Eye (tissue), 1 donor: ENCODE measurements at places on chromosomes 16 and 17.
A peak's percentile ranks its signal among the peaks of the same experiment; 100 is the strongest.

DNA sequence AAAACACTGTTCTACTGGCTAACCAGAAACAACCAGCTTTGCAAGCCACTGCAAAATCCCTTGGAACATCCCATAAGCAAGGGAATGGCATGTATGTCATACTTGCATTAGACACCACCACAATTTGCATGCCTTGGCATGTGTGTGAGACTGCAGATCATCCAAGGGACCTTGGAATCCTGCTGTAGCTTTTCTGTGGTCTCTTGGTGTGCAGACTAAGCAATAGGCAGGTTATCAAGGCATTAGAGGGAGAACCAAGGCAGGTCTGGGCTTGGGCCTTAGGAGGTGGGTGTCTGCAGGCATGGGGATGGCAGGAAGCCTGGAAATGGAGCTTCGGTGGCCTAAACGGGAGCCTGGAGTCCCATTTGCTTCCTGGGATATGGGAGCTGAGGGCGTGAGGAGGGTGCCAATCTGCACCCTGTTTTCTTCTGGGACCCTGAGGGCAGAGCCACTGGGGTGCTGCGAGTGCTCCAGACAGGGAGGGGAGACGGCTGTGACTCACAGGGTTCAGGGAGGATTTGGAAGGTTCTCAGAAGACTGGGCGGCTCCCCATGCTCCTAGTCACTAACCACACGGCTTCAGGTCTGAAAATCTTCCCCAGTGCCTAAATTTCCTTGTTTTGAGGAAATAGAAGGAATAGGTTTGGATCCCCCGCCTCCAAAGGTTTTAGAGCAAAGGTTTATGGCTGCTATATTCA is 36.6 kb downstream of the FAM20A start:
- no peak for DNase-seq

DNA sequence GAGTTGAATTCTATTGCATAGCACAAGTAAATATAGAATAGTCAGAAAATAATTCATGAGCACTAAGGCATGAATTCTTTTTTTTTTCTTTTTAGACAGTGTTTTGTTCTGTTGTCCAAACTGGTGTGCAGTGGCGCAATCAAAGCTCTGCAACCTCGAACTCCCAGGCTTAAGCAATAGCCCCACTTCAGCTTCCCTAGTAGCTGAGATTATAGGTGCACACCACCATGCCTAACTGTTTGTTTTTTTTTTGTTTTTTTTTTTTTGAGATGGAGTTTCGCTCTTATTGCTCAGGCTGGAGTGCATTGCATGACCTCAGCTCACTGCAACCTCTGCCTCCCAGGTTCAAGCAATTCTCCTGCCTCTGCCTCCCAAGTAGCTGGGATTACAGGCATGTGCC is 16.6 kb downstream of the TUBD1 start:
- DNase-seq: no peak

GRCh38 chr17:19411631-19412030 is 599 bp downstream of the RNF112 start:
- peak; percentile 70 for DNase-seq

GRCh38 chr16:65244787-65245186 is 122.9 kb upstream of the CDH11 start:
- no peak for DNase-seq

- DNase-seq: no peak
These were observed 109.4 kb downstream of the CMIP start for GRCh38 chr16:81553814-81554675.

DNA sequence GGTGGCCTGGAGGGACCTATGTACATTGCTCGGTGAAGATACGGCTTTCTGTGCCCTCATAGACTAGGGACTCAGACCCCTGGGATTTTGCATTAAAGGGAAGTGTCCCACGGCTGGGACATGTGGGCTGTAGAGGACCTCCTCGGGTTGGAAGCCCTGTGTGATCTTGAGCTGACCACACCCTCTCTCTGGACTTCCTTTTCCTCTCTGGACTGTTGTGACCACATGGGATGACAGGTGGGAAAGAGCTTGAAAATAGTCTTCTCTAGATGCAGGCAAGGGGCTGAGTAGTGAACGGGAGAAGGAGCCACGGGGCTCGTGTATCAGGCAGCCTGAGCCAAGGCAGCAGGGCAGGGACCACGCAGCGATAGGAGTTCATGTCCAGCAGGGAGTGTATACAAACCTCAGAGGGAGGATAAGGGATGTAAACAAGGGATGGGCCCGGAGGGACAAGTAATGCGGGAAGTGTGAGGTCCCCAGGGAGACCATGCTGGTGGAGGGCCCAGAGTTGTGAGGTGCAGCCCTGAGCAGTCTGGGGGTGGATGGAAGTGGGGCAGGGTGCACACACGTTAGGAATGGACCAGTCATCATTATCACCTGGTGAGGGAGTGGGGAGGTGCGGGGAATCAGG is 4.5 kb upstream of the SLC4A1 start:
- DNase-seq: no peak

- no peak for DNase-seq
These were observed 32.7 kb downstream of the ZNF207 start for GRCh38 chr17:32382526-32383223.

DNA sequence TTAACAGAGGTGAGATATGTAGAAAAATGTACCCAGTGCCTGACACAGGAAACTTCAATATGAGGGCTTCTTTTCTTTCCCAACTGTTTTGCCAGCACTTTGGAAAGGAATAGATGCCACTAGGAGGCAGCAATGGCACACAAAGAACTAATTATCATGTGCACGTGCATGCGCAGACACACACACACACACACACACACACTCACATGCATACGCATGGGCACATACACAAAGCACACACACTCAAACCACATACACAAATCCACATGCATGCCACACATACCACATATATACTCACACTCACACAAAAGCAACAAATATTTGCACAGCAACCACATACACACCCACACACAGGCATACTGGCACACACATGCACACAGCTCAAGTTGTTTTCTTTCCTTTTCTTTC is 8.8 kb upstream of the CEP112 start:
- DNase-seq: peak; percentile 87

DNA sequence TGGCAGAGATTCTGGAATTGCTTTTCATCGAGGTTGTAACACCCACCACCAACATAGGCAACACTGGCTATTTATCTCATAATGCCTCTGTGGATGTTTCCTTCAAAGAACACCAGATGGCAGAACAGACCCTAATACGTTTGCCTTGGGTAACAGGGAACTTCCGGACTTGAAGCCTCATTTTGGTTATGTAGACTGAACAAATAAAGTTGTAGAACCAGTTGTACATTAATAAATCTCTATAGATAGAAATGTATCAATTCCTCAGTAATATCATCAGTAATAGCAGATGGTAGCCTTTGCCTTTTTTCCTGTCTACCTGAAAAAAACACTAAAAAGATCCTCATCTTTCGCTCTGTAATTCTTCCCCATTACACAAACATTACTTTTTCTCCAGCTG is 25.9 kb upstream of the APOH start:
- DNase-seq: peak; percentile 88

- no peak for DNase-seq
These were observed 220.1 kb downstream of the SLC39A11 start for GRCh38 chr17:72872396-72872795.

DNA sequence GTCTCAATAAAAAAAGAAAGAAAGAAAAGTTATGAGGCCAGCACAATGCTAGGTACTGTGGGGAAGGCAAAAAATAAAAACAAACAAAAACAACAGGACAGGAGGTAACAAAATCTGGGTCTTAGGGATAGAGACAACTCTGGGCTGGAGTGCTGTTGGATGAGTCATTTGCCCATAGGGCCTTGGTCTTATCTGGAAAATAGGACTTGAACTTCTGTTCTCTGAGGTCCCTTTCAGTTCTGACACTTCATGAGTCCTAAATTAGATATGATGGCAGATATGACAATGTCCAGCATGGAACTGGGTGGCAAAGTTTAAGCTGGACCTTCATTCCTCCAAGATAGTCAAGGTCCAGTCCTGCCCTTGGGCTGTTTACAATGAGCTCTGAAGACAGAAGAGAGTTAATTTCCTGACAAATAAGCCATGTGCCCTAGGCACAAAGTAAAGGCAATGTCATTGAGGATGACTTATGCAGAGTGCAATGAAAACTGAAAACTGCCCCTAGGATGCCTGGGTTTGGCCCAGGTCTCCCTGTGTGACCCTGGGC is 8.9 kb upstream of the HDAC5 start:
- DNase-seq: no peak

DNA sequence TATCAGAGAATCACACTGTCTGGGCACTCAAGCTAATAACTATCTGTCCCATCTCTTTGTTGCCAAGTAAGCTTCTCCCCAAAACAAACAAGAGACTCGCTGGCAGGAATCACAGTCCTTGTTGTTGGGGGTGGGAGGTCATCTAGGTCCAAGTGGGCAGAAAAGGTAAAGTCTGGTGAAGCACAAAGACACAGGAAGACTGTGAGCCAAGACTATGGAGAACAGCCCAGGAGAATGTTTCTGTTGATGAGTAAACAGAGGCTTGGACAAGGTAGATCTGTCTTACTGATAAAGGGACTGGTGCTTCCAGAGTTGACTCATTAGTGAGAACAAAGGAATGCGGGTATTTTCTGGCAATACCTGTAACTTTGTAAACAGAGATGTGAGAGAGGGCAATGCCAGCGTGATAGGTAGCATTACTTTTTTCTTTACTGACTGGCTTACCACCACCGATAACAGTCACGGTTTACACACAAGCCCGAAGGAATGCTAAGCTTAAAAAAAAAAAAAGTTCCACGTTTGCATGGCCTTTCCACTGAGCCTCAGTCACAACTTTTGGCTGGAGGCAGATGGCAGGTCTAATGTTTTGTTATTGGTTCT is 11.5 kb upstream of the MMD start:
- no peak for DNase-seq

DNA sequence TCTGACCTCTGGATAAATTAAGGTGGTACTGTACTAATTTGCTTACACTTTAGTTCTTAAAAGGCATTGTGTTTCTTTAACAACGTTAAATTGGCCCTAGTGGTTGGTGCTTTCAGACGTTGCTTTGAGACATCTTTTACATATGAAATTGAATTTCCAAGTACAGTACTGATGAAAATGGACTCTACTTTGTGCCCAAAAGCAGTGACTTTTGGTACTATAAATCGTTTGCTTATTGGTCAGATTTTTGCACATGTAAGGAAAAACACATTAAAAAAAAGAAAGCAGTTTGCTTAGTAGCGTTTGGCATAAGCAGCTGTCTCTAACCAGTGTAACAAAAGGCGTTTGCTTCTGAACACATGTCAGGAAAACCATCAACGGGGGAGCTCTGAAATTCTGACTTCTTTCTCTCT is 139.6 kb downstream of the CDK5R1 start:
- peak; percentile 45 for DNase-seq

DNA sequence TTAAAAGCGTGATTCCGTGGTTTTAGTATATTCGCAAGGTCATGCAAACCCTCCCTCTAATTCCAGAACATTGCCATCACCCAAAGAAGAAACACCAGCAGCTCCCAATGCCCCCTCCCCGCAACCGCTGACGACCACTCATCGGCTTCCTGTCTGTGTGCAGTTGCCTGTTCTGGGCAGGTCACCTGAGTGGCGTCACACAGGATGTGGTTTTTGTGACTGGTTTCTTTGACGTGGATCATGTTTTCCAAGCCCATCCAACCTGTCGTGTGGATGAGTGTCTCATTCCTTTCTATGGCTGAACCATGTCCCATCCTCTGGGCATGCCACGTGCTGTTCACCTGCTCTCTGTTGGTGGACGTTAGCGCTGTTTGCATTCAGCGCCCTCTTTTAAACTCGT is 8.2 kb upstream of the ATP2C2 start:
- DNase-seq: no peak

DNA sequence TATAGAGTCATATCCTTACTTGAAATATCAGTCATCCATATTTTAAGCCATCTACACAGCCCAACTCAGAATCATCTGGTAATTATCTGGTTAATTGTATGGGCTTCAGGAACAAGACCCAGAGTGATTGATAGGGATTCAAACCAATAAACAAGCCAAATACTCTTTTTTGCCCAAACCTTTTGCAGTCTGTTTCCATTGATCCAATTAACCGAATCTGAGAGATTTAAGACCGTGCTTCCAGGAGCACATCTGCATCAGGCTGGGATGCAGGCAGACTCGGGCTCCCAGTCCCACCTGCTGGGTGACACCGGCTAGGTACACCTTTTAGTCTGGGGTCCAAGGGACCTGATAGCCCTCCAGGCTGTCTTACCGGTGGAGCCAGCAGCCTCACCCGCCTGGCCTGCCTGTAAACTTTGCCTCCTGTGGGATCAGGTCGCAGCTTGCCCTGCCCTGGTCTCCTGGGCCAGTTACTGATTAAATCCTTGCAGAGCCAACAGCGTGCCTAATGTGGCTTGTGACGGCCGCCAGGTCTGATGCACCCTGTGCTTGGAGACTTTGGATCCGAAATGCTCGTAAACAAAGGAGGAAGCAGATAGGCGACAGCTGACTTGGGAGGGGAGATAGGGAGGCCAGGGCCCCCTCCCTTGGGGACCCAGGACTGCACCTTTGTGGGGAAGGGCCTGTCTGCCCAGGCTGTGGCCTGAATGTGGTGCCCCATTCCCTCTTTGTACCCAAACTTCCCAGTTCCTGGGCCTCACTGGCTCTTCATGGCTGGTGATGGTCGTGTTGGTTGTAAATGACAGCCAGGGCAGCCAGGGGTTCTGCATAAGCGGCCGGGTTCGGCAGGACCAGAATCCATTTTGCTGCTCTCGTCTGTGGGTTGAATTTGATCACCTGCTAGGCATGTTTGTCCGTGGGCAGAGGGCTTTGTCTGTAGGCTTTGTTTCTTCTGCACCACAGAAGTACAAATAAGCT is 3.8 kb downstream of the CMIP start:
- peak; percentile 50 for DNase-seq

DNA sequence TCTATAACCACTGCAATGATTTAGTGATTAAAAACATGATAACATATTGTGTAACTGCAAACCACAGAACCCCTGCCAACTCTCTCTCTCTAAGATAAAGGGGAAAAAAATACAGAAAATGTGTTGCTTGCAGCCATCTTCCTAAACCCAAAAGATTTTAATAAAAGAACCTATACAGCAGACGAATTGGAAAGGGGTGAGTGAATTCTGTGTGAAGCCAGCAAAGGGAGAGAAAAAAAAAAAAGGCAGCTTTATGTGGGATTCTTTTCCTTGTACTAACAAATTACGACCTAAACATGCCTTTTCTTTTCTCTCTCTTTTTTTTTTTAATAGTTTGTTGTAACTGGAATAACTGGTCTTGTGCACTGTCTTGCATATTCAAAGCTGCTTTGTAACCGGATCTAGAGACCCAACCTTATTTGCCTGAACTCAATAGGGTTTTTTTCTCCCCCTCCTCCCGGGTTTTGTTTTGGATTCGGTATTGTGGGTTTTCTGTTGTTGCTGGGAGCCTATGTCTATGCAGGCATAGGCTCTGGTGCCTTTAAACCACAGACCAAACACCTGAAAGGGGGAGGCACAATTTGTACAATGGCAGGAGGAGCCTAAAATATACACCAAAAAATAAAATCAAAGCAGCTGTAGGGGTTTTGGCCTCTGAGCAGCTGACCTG is 7.0 kb upstream of the ZFHX3 start:
- DNase-seq: peak; percentile 76
